ENCODE measurements at places on chromosomes 6 and 20.
A peak's percentile ranks its signal among the peaks of the same experiment; 100 is the strongest.

GRCh38 chr6:111692327-111693164, 86.9 kb upstream of the TRAF3IP2 start:
- DNase-seq, result no peak

DNA sequence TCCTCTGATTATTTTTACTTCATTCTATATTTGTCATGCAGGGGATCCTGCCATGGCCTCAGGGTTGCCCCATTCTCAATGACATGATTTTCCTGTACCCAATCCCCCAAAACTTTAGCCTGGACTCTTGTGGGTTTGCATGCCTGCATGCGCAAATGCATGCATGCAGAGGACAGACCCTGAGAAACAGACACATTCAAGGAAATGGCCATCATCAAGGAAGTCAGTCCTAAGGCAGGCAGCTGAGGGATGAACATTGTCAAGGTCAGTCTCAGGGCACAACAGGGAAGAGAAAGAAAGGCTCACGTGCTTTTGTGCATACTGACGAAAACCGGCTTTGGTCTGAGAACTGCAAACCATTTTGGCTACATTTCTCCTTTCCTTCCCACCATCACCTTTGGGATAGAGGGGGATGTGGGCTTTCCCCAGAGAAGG, 13.1 kb downstream of the NEDD9 start:
- no peak for DNase-seq

GRCh38 chr6:114288701-114289495, 53.9 kb downstream of the HS3ST5 start:
- no peak for DNase-seq

GRCh38 chr6:168493976-168494375, 53.0 kb downstream of the SMOC2 start:
- no peak for DNase-seq

DNA sequence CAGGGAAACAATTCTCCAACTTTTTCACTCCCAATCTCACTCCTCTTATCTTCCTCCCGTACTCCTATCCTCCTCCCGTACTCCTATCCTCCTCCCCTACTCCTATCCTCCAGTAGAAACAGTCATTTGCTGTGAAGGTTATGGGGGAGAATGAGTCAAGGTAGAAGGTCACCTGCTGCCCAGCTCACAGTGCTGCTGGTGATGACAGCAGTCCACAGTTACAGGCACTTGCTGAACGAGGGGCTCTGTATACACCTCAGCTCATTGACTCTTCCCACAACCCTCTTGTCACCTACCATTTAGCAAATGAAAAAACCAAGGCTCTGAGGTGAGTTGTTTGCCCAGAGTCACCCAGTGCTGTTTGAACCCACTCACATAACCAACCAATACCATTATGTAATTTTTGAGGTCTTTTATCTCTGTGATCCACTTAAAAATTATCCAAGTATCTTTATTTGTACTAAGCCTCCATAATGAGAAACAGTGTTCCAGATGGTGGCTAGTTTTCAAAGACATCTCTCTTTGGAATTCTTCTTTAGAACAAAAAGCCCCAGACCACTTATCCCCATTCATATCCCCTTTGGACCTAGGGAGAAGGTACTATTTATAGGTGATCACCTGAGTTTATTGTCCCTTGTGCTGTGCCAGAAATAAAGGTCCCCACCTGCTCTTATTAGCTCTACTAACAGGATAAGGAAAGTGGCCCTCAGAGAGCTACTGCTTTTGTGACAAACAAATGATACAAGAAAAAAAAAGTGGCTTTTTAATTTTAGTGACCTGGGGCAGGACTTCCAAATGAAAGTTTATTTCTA, 53.2 kb downstream of the PTPN1 start:
- DNase-seq, result no peak

DNA sequence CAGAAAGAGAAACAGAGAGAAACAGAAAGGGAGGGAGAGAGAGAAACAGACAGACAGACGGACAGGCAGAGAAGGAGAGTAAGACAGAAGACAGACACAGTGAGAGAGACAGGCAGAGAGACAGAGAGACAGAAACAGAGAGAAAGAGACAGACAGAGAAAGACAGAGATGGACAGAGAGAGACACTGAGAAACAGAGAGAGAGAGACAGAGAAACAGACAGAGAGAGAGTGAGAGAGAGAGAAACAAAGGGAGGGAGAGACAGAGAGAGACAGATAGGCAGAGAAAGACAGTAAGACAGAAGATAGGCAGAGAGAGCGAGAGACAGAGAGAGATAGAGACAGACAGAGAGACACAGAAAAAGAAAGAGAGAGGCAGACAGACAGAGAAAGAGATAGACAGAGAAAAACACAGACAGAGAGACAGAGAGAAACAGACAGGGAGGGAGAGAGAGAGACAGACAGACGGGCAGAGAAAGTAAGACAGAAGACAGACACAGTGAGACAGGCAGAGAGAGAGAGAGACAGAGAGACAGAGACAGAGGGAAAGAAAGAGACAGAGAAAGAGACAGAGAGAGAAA, 753.4 kb upstream of the DEFB115 start:
- no peak for DNase-seq

DNA sequence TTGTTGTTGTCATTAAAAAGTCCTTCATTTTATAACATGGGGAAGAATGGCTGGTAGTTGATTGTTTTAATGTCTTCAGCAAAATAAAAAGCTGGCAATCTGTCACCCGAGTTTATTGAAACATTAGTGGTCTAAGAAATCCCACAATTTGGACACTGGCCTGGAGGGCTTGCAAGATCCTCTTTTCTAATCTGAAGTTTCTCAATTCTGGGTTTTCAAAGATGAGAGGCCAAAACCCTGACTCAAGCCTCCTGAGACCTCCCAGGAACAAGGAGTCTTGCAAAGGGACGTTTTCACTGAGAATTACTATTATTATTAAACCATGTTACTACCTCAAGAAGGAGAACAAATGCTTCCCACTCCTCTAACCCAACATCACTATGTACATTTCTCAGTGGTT, 19.5 kb downstream of the MAP1LC3A start:
- DNase-seq, result no peak

DNA sequence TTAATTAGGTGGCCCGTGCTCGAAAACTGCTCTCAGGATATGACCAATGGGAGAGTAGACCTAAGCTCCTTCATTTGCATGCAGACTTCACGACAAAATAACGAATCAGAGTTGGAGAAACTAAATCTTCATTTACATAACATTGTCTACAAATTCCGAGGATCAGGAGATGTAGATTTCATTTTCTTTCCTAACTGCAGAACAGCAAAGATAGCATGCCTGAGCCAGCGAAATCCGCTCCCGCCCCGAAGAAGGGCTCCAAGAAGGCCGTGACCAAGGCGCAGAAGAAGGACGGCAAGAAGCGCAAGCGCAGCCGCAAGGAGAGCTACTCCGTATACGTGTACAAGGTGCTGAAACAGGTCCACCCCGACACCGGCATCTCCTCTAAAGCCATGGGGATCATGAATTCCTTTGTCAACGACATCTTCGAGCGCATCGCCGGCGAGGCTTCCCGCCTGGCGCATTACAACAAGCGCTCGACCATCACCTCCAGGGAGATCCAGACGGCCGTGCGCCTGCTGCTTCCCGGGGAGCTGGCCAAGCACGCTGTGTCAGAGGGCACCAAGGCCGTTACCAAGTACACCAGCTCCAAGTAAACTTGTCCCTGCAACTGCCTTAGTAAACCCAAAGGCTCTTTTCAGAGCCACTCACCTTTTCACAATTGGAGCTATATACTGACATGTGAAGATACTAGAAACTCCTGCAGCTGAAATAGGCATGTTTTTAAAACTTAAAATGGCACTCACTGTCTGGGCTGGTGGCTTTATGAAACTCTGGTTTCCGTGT, 96.5 kb downstream of the HFE start:
- peak; percentile 73 for DNase-seq

DNA sequence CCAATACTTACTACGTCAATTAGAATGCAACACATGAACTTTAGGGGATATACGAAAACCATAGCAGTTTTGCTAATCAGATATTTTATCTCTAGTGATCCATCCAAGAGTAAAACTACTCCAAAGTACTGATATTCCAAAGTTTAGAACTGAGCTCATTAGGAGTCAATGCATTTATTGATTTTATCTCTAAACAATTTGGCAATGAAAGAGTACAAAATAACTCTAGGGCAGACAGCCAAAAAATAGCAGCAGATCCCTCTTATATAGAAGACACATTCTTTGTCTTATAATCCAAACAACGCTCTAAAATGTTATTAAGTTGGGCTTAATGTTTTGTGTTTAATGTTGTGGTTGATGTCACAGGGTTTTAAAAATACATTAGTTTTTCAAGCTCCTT, 923.9 kb upstream of the MAN1A1 start:
- DNase-seq, result no peak

GRCh38 chr6:24385536-24386269, 17.0 kb upstream of the MRS2 start:
- DNase-seq, result no peak

- DNase-seq, result no peak
These were observed 1.7 kb downstream of the PPP1R10 start for GRCh38 chr6:30615219-30615957.

GRCh38 chr20:19786311-19786710, 28.3 kb downstream of the RIN2 start:
- peak; percentile 29 for DNase-seq

- DNase-seq, result no peak
These were observed 181.2 kb upstream of the SHLD1 start for GRCh38 chr20:5569021-5569420.

- DNase-seq, result no peak
These were observed 16.1 kb upstream of the SAMHD1 start for GRCh38 chr20:36967636-36968035.

DNA sequence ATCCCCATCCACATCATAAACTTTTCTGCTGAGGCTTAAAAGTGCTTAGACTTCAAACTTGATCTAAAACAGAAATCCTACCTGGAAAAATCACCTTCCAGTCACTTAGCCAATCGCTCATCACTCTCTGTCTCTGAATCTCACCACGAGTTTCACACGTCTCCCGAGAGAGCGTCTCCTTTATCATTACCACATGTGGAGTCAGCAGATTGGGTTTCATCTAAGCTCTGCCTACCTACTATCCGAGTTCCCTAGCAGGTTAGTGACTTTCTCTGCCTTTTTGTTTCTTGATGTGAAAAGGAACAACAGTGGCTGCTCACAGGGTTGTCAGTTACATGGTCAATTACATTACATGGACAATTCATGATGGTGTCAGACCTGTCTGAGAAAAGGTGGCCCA, 286.2 kb downstream of the ESR1 start:
- no peak for DNase-seq

- no peak for DNase-seq
These were observed 210.3 kb downstream of the PREX1 start for GRCh38 chr20:48617481-48617880.

- DNase-seq, result peak; percentile 69
These were observed 1.0 kb downstream of the CCN2 start for GRCh38 chr6:131949909-131950766.

DNA sequence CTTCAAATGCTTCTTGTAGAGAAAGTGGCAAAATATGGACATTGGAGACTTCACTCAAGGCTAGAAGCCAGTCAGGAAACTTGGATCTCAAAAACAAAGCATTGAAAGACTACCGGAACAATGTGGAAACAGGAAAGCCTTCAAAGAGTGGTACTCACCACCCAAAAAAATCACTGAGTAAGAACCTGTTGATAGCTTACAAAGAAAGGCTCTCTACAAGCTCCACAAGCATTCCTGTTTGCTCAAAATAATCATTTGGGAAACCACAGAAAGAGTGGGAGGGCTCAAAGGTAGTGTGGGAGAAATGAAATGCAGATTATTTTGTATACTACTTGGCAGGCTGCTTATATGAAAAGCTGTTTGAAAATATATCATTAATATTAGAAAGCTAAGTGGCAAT, 9.5 kb upstream of the DST start:
- DNase-seq, result no peak

- DNase-seq, result no peak
These were observed 83.4 kb downstream of the GINS1 start for GRCh38 chr20:25490656-25491445.

GRCh38 chr6:88476388-88476787, 310.2 kb upstream of the CNR1 start:
- DNase-seq, result no peak

DNA sequence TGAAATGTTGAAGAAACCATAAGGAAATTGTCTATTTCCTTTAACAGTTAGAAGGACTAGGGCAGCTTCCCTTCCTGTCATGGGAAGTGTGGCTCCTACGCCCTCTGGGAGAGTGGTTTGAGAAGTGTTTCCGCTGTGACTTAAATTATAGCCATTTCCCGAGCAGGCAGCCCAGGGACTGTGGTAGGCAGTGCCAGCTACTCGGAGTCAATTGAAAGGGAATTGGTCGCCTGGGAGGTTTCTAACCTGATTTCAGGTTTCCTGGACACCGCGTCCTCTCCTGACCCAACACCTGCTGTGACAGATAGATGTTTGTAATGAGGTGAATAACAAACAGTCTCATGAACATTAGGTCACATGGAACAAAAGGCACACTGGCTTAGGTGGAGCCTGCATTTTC, 256.1 kb upstream of the PLCB4 start:
- no peak for DNase-seq

GRCh38 chr6:169881976-169882375, 130.6 kb downstream of the ERMARD start:
- no peak for DNase-seq

- DNase-seq, result no peak
These were observed 27.2 kb downstream of the DIDO1 start for GRCh38 chr20:62898970-62899632.

- DNase-seq, result peak; percentile 10
These were observed 29.2 kb downstream of the SGK1 start for GRCh38 chr6:134288538-134289203.

GRCh38 chr6:107618672-107619071, 128.8 kb downstream of the SOBP start:
- DNase-seq, result no peak

- no peak for DNase-seq
These were observed 150.2 kb downstream of the LRFN2 start for GRCh38 chr6:40436685-40437604.

DNA sequence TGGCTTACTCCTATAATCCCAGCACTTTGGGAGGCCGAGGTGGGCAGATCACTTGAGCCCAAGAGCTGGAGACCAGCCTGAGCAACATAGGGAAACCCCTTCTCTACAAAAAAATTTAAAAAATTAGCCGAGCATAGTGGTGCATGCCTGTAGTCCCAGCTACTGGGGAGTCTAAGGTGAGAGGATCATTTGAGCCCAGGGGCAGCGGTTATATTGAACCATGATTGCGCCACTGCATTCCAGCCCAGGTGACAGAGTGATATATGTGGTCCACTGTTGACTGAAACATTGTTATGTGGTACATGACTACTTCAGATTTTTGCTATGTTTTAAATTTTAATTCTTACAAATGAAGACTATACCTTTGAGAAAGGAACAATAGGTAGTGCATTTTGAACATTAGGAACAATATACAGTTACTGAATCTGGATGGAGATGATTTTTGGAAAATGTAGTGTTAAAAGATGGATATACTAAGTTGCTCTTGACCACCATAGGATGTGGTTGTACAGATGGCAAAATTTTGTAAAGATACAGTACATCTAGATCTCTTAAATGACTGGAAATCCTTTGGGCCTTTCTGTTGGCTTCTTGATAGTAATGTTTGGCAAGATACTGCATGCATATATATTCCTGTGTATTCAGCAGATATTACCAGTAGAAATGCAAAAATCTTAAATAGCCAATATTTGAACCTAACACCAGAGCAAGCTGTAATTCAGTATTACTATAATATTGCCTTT, 35.9 kb downstream of the MAPK14 start:
- no peak for DNase-seq
